Effector memory CD8-positive, alpha-beta T cell (primary cell): ENCODE measurements at places on chromosomes 7 and 10.
A peak's percentile ranks its signal among the peaks of the same experiment; 100 is the strongest.

- no peak for DNase-seq
- H3K27me3 ChIP-seq = no peaks in the 10 kb centered on the region
- H3K4me1 ChIP-seq = no peaks in the 10 kb centered on the region
- H3K4me3 ChIP-seq = no peak overlapping the region
Observed at GRCh38 chr7:79159040-79159664, 294.3 kb downstream of the MAGI2 start.

- no peaks in the 10 kb centered on the region for H3K36me3 ChIP-seq
- no peak overlapping the region for H3K4me3 ChIP-seq
- peaks cover 28% of the 10 kb centered on the region for H3K27me3 ChIP-seq
Observed at GRCh38 chr10:10778959-10779358, 238.7 kb upstream of the CELF2 start.

DNA sequence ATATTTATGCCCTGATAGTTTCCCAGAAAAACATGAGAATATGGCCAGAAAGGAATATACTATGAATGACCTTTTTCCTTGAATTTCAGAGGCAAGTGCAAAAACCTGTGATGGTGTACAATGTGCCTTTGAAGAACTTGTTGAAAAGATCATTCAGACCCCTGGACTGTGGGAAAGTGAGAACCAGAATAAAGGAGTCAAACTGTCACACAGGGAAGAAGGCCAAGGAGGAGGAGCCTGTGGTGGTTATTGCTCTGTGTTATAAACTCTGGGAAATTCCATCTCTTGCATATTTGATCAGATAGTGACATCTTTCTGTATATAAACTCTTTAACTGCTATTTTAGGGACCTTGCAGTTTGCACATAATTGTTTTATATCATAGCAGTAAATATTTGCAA, 33.7 kb downstream of the RAB18 start:
- H3K36me3 ChIP-seq = peaks cover 21% of the 10 kb centered on the region
- H3K27me3 ChIP-seq = no peaks in the 10 kb centered on the region
- peaks cover 30% of the 10 kb centered on the region for H3K4me1 ChIP-seq
- H3K27ac ChIP-seq = peak overlapping the region; percentile 44
- no peak for DNase-seq

DNA sequence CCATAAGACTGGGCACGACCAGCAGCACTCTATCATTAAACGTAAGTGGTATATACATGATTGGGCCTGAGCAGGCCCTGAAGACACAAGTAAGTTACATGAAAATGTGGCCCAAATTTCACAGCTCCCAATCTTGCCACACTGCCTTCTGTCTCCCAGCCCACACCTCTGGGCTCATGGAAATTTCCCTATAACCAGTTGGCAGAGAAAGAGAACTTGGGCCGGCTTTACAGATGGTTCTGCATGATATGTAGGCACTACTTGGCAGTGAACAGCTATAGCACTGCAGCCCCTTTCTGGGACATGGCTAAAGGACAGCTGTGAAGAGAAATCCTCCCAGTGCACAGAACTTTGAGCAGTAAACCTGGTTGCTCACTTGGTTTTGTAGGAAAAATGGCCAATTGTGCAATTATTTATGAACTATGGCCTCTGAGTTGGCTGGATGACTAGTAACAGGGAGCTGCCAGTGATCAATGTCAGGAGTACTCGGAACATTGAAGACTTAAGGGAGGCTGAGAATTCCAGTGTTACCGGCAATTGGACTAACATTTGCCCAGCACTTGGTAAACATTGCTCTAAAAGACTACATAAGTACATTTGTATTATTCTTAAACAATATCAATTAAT, 1006.6 kb upstream of the LRRN3 start:
- H3K4me1 ChIP-seq = no peaks in the 10 kb centered on the region
- DNase-seq = no peak
- no peak overlapping the region for H3K4me3 ChIP-seq
- H3K27ac ChIP-seq = no peak overlapping the region

DNA sequence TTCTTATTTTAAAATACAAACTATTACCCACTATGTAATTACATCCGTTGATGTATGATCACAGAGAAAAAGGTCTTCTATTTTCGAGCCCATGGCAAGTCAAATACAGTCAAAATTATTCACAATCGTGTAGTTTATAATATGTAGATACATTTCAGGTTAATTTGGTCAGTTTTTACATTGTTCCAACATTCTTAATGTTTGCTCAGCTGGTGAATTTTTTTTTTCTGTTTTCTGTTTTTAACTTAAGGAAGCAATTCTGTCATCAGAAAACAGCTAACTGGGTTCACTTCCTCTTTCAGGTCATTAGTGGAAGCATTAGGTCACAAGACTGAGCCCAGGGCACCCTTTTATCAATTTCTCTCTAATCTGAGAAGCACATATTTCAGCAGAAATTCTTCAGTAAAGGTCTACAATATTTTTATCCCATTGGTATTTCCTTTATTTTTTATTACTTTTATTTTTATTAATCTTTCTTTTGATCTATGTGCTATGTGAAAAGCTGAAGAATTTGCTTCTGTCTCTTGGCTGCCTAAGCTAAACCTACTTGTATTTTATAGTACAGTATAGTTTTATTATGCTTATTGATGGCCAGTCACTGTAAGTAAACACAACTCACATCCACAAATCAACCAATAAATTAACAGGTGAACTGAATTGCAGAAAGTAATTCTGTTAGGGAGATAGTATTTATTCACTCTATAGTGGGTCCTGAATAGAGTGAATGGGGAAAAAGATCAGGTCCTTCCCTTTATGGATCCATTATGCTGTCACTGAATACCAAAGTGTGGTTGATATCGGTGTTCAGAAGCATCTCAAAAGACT, 84.6 kb downstream of the ICA1 start:
- peaks cover 55% of the 10 kb centered on the region for H3K4me1 ChIP-seq
- H3K4me3 ChIP-seq = peak overlapping the region; percentile 55
- peak overlapping the region; percentile 99 for H3K27ac ChIP-seq
- H3K27me3 ChIP-seq = no peaks in the 10 kb centered on the region
- H3K36me3 ChIP-seq = peaks cover 12% of the 10 kb centered on the region

DNA sequence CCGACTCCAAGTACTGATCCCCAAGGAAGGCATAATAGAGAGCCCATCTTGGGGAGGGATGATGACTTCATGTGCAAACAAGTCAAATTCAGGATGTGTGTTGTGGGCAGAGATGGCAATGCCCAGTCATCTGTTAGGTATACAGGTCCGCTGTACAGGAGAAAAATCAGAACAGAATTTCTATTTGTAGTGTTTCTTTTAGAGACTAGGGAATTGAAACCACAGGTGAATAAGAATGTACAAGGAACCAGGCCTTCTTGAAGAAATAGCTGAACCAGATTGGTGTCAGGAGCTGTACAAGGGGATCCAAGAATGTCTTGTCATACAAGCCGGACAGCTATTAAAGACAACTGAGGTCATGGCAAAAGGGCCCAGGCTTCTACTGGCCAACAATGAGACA, 147.9 kb downstream of the PFKFB3 start:
- no peaks in the 10 kb centered on the region for H3K27me3 ChIP-seq
- H3K4me3 ChIP-seq = no peak overlapping the region
- no peak for DNase-seq

DNA sequence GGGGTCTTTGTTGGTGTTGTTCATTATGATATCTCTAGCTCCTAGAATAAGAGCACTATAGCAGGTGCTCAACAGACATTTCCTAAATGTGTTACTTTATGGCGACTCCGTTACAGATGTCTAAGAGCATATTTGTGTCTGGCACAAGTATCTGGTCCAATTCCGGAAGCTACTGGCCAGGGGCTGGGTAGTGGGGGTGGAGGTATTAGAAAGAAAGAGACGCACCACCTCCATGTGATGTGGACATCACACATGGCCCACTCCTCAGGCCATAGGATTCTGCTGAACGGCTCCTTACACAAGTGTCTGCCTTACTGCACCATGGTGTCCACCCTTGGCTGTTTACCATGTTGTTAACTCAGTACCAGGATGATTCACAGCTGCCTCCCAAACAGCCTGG, 296.8 kb upstream of the MKI67 start:
- H3K27ac ChIP-seq = no peak overlapping the region
- H3K27me3 ChIP-seq = peaks cover 10% of the 10 kb centered on the region
- H3K4me1 ChIP-seq = no peaks in the 10 kb centered on the region

- no peak overlapping the region for H3K4me3 ChIP-seq
- no peak for DNase-seq
- H3K27me3 ChIP-seq = no peaks in the 10 kb centered on the region
Observed at GRCh38 chr7:153473185-153473584, 579.0 kb upstream of the DPP6 start.

GRCh38 chr10:125006921-125007426, 65.1 kb downstream of the ZRANB1 start:
- peaks cover 2% of the 10 kb centered on the region for H3K36me3 ChIP-seq
- no peaks in the 10 kb centered on the region for H3K27me3 ChIP-seq
- peaks cover 2% of the 10 kb centered on the region for H3K4me1 ChIP-seq
- no peak overlapping the region for H3K27ac ChIP-seq
- DNase-seq = no peak
- H3K4me3 ChIP-seq = no peak overlapping the region

GRCh38 chr10:119663866-119664698, 12.9 kb downstream of the BAG3 start:
- H3K4me1 ChIP-seq = peaks cover 28% of the 10 kb centered on the region
- peaks cover 2% of the 10 kb centered on the region for H3K36me3 ChIP-seq
- H3K27me3 ChIP-seq = no peaks in the 10 kb centered on the region
- H3K4me3 ChIP-seq = peak overlapping the region; percentile 54
- peak; percentile 44 for DNase-seq
- H3K27ac ChIP-seq = peak overlapping the region; percentile 93

- H3K27ac ChIP-seq = no peak overlapping the region
- no peaks in the 10 kb centered on the region for H3K4me1 ChIP-seq
- H3K27me3 ChIP-seq = peaks cover 37% of the 10 kb centered on the region
Observed at GRCh38 chr10:89314676-89315075, 12.8 kb downstream of the IFIT2 start.

GRCh38 chr10:31581741-31582323, 262.8 kb downstream of the ZEB1 start:
- no peak overlapping the region for H3K4me3 ChIP-seq
- no peak for DNase-seq
- H3K27ac ChIP-seq = no peak overlapping the region
- H3K36me3 ChIP-seq = no peaks in the 10 kb centered on the region

DNA sequence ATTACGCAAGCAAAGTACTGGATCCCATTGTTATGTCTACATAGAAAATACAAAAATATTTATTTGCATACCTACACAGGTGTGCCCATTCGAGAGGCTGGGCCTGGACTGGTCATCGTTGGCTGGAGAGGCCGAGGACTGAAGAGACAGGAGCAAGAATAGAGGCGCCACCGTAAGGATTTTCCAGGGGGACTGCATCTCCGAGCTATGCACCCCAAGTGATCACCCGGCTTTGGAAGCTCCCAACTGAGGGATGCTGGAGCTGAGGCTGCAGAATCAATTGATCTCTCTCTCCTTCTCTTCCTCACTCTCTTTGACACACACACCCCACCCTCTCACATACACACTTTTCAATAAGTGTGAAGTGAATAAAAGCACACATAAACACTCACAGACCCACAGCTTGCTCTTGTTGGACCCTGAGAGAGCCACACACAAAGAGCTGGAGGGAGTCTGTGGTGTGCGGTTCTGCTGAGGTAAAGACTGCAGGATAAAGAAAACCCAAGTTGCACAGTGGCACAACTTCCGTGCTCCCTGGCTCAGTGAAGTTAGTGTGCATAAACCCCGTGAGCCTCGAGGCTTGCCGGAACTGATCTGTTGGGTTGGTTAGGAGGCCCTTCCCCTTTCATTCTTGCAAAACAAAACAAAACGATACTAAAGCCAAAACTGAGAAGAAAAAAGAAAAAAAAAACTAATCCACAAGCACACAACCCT, at the start of gene AOAH:
Gene AOAH (minus strand): TSS at position 544 of the 714 bp plus-strand sequence. CDS start 346 bp downstream, at position 198.
- H3K4me3 ChIP-seq = peak within 1 kb of the TSS; percentile 84
- H3K36me3 ChIP-seq = peaks cover 39% of the 10 kb centered on the region
- no peaks in the 10 kb centered on the region for H3K27me3 ChIP-seq
- DNase-seq = peak; percentile 78

DNA sequence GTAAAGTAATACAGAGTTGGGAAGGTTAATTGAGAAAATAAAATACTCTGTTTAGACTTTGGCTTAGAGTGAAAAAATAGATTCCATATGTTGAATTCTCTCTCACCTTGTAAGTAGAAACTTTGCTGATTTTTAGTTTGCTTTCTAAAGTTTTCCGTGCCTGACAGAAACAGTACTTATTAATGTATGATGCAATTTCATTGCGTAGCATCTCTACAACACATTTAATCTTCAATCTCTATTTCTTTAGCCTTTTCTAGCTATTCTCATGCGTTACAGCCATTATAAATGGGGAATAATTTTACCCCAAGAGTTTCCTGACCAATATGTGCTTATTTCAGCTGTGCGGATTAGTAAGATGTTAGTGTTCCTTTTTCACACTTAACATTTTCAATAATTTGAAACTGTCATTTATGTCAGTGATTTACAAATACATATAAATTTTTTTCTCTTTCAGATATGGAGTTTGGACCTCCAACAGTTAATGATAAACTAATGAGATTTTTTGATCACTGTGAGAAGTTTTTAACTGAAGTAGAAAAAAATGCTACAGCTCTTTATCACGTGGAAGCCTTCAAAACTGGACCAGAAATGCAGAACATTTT, 3.3 kb downstream of the MINPP1 start:
- no peak overlapping the region for H3K27ac ChIP-seq
- no peaks in the 10 kb centered on the region for H3K27me3 ChIP-seq
- peaks cover 20% of the 10 kb centered on the region for H3K36me3 ChIP-seq
- DNase-seq = no peak
- no peak overlapping the region for H3K4me3 ChIP-seq

DNA sequence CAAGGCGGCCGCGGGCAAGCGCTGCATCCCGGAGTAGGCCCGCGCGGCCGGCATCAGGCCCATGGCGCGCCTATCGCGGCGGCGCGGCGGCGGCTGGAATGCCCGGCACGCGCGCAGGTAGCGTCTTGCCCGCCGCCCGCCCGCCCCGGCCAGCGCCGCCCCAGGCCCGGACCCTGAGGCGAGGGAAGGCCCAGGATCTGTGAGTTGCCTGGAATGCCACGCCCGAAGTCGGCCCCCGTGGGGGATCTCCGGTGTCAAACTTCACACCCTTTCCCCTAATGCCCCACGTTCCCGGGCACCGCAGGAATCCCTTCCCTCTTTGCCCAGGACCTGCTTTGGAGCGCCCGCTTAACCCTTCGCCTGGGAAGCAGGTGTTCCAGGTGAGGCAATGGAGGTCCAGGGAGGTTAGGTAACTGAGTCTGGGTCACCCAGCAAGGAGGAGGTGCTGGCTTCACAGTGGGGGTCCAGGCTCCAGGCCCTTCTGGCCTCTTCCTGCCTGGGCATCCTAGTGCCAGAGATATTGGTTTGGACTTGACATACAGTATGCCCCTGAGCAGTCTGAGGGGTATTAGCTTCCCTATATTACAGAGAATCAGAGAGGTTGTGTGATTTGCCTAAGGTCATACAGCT, 138.1 kb downstream of the ARHGAP22 start:
- no peaks in the 10 kb centered on the region for H3K4me1 ChIP-seq
- no peaks in the 10 kb centered on the region for H3K36me3 ChIP-seq
- H3K27me3 ChIP-seq = no peaks in the 10 kb centered on the region
- H3K27ac ChIP-seq = no peak overlapping the region
- no peak for DNase-seq

- H3K4me3 ChIP-seq = no peak overlapping the region
- DNase-seq = no peak
- no peaks in the 10 kb centered on the region for H3K36me3 ChIP-seq
- H3K4me1 ChIP-seq = no peaks in the 10 kb centered on the region
- no peak overlapping the region for H3K27ac ChIP-seq
Observed at GRCh38 chr7:78265486-78265885, 466.9 kb downstream of the PHTF2 start.

- peaks cover 28% of the 10 kb centered on the region for H3K27me3 ChIP-seq
- H3K27ac ChIP-seq = no peak overlapping the region
- H3K4me1 ChIP-seq = no peaks in the 10 kb centered on the region
- H3K36me3 ChIP-seq = no peaks in the 10 kb centered on the region
- no peak for DNase-seq
Observed at GRCh38 chr7:4823441-4824119, 38.2 kb downstream of the PAPOLB start.
